ENCODE measurements at places on chromosomes 7 and 10.

GRCh38 chr7:18693406-18693805, 197.9 kb downstream of the HDAC9 start:
- DNase-seq = peak; percentile 93

GRCh38 chr7:155263581-155264143, 34.0 kb upstream of the INSIG1 start:
- no peak for DNase-seq

DNA sequence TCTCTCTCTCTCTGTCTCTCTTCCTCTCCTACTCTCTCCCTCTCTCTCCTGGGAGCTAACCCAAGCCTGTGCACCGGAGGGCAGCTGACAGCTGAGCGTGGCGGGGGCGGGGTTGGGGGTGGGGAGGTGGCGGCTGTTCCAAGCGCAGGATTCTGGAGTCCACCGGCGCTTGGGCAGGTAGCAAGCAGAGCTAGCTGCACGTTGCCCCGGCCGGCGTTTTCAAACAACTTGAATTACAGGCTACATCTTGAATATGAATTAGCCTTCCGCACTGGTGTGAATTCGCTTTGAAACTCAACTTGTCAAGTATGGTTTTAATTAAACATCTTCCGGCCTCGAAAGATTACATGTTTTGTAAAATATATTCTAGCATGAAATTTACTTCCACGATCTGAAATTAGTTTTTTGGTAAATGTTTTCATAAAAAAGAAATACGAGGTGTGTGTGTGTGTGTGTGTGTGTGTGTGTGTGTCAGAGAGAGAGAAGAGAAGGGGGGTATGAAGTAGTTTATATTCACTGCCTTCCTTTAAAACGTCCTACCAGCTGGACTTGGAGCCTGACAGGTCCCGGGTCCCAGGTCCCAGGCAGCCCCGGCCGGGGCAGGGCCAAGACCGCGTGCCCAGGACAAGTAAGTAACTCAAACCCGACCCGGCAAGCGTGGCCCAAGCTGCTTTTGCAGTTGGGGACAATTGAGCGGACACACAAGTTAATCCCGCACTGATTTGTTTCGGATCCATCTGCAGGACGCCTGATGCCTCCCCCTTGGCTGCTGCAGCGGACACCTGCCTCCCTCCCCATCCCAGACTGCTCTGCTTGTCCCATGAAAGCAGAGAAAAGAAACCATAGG, 9.0 kb upstream of the DLX6 start:
- DNase-seq = no peak

- DNase-seq = peak; percentile 100
Measured at GRCh38 chr7:77455321-77455720, 39.2 kb upstream of the GSAP start.

- no peak for DNase-seq
Measured at GRCh38 chr7:82106201-82106600, 336.4 kb upstream of the HGF start.

DNA sequence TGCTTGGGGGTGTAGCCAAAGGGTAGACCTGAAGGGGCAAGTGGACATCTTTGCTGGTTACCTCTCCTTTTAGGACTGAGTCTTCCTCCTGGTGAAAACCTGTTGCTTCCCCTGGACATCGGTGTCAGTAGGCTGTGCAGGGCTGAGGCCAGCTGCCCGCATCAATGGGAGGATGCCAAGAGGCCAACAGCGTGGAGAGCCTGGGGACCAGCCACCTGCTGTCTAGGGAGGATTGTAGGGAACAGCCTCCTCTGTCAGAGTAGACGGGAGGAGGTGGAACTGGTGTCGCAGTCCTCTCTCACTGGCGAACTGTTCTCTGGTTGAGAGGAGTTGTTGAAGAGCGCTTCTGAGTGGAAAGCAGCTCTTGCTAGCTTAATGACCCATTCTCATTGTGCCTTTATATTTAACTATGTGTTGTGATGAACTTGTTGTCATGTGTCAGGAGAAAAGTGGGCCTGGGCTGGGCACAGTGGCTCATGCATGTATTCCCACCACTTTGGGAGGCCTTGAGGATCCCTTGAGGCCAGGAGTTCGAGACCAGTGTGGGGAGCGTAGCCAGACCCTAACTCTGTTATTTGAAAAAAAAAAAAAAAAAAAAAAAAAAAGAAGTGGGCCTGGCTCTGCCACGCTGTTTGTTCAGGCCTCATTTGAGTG, 1.8 kb downstream of the SUFU start:
- DNase-seq = no peak

DNA sequence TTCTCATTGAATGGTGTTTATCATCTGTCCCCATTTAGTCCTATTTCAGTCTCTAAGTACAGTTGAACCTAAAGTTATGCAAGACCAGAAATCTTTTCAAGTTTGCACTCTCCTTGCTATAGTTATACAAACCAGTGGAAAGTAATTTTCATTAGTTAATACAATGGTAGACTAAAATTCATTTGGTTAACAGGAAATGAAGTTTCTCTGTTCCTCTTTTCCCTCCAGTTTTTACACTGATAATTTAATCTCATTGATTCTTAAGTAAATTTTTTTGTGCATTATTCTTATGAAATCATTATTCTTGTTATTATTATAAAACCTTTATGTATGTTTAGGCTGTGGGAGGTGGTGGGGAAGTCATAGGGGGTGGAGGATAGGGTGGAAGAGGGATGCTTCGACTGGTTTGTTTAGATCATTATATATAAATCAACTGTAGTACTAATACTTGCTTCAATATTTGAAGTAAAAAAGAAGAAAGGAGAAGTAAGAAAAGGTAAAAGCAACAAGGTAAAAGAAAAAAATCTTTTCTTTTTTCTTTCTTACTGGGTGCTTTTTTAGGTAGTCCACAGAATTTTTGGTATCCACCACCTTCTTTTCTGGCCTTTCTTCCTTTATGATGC, 104.1 kb downstream of the GPR85 start:
- no peak for DNase-seq

DNA sequence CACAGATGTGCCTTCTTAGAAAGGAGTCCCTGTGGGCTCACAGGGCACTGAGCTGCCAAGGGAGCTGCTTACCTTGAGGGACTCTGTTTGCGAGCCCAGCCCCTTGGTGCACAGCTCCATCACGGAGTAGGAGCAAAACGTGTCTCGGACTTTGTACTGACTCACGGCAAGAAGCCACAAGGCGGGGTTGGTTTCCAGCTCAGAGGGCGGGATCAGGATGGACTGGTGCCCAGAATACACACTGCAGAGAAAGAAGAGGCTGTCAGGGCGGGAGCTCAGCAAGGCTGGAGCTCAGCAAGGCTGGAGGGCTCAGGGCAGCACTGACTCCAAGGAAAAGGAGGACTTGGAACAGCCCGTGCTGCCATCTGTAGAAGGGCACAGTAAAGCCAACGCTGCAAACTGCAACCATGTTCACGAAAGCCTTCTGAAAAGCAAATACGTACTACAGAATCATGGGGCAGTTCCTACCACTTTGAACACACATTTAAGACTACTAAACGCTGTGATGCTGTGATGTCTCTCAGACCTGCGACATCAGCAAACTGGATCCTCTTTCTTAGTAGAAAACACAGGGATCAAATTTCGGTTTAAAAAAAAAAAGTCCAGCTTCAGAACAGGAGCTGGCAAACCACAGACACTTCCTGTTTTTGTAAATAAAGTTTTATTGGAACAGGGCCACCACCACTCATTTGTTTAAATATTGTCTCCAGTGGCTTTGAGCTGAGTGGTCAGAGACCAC, 194.3 kb downstream of the ZMYND11 start:
- peak; percentile 94 for DNase-seq

DNA sequence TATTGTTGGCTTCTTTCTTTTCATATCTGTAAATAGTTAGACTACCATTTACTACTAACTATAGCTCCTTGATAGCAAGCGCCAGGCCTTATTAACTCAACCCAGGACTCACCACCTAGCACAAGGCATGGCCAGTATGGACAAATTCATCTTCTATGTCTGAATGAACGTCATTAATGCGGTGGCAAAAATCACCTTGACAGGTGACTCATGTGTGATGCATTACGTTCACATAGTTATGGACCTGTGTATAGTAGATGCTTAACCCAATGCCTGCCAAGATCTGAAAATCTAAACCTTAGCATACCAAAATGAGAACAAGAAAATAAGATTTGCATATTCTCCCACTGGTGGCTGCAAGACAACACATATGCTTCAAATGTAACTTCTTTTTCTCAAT, 300.8 kb downstream of the PARD3 start:
- no peak for DNase-seq

GRCh38 chr7:108434010-108434409, 22.2 kb downstream of the NRCAM start:
- no peak for DNase-seq

- DNase-seq = no peak
Measured at GRCh38 chr10:73858750-73859427, 15.5 kb downstream of the CAMK2G start.

DNA sequence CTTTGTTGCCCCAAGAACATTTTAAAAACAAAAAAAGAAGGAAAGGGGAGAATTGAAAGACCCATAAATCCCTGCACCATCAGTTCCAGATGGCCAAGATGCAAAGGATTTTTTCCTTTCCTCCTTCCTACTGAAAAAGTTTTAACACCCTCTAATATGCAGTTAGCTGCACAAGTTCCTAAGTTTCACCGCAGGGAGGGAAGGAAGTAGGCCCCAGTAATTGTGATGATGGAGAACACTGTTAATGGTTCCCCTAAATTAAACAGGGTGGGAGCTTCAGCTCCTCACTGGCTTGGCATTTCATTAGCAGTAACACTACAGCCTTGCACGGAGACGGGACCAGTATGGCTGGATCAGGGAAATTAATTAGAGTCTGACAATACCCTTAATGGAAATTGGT, 63.7 kb upstream of the PPIF start:
- no peak for DNase-seq

GRCh38 chr7:1290026-1290678, 57.5 kb downstream of the UNCX start:
- DNase-seq = peak; percentile 64

DNA sequence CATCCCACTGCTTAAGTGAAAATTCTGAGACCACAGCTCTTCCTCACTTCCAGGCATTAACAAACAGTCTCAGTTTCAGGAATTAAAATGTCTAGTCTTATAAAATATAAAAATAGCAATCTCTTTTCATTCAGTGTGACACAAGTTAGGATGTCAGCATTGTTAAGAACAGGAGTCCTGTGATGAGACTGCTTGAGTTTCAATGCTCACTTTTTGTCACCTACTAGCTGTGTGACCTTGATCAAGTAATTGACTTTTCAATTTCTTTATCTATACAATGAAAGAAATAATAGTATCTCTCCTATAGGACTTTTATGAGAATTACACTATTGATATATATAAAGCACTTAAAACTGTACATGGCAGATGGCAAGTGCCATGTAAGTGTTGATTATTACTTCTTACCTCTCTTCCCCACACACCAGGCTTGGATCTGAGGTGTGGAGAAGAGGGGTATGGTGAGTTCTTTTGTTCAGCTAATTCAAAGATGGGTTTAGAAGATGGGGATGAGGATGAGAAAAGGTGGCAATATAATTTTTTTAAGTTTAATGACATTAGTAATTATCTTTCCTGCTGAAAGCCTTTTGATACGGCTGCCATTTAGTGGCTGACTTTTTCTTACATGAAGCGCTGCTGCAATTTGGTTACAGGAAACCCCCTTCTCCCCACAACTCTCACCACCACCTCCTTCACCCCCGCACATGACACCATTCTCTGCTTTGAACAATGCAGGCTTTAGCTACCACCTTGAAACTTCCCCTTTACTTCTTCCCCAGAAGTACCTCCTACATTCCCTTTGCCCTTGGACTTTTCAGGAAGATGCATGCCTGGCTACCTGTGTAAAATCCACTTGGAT, 20.8 kb upstream of the HYAL4 start:
- DNase-seq = no peak

DNA sequence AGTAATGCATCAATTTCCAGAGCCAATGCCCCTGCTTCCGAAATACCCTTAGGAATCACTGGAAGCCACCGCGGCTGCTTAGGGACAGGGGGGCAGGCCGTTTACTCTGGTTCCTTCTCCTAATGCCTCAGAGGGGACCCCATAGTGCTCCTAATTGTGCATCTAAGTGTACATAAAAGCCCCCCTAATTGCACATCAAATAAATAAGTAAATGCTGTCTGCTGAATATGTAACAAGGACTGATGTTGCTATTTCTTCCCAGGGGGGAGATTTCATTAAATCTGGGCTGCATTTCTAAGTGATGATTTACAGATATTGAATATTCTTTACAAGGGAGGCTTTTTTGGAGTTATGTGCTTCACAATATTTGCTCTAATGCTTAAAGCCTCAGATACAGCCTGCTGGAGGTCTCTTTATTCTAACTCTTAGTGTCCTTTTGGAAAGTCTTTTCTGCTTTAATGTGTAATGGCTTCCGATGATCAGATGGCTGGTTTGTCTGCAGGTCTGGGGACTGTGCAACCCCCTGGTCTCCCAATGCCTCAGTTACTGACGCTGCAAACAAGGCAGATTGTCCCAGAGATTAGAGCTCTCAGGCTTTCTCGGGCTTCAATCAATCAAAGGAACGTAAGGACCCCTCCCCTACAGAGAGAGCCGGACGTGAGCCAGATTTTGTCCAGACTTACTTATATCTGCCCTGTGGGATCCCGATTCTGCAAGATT, 143.0 kb downstream of the PRPF18 start:
- DNase-seq = no peak

- no peak for DNase-seq
Measured at GRCh38 chr7:24721481-24722001, 35.7 kb downstream of the GSDME start.

DNA sequence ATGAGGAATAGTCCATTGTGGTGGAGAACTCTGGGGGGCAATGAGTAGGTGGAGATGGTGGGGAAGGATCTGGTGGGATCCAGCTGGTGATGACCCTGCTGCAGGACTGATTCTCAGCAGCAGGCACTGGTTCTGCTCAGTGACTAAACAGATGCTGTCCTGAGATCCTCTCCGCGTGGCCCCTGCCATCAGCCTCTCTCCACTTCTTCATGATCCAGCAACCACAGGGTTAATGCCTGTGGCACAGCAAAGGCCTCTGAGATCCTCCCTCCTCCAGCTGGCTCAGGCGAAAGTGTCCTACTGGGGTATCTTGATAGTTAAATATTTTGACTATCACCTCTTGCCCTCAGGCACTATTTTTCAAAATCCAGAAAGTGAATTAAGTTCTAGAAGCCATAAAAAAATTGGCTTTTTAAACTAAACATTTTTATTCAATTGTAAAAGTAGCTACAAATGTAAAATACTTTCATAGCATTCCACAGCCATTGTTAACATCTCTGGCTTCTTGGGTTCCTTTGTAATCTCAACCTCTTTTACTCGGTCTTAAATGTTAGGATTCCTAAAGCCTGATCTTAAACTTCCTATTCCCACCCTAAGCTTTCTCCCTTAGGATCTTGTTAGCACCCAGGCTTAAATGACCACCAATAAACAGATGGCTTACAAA, 13.1 kb downstream of the PLAU start:
- no peak for DNase-seq

DNA sequence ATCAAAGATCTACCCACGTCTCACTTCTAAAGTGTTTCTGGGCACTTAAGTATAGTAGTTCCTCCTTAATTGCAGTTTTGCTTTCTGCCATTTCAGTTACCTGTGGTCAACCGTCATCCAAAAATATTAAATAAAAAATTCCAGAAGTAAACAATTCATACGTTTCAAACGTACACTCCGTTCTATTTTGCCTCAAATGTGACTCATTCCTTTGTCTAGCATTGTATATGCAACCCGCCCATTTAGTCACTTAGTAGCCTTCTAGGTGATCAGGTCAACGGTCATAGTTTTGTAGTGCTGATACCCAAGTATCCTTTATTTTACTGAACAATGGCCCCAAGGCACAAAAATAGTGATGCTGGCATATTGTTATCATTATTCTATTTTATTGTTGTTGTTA, 33.8 kb downstream of the HGF start:
- peak; percentile 6 for DNase-seq

- no peak for DNase-seq
Measured at GRCh38 chr7:151008511-151009323, 15.6 kb downstream of the ATG9B start.
